ENCODE measurements at places on chromosomes 7 and 10.

DNA sequence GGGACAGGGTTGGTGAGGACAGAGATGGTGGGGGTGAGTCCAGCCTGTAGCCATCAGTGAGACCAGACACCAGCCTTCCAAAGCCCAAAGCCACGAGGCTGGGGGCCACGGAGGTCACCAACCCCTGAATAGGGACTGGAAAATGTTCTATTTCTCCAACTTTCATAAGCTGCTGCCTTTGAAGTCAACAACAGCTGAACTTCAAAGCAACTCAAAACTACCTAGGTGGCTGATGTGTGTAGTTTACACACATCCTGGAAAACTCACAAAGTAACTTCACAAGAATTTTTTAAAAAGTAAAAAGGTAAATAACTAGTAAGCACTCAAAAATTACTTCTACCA is 88.8 kb downstream of the CHST15 start:
- no peak for DNase-seq

DNA sequence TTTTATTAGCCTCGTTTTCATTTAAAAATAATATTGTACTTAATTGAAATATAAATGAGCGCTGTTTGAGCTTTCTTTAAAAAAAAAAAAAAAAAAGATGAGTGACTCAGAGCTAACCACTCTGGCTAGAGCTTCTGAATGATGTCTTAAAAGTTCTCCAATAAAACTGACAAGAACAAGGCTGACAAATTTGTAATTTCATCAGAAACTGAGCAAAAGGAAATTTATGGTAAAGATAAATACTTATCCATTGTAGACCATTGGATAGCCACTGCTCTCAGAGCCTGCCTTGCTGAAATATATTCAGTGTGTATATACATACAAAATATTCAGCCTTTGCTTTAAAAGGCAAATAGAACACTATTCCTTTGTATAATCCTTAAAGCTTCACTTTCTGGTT is 91.2 kb upstream of the OIT3 start:
- no peak for DNase-seq

- no peak for DNase-seq
Observed at GRCh38 chr7:55425141-55425752, 60.1 kb downstream of the LANCL2 start.

- no peak for DNase-seq
Observed at GRCh38 chr7:123538189-123538714, 3.9 kb upstream of the IQUB start.

DNA sequence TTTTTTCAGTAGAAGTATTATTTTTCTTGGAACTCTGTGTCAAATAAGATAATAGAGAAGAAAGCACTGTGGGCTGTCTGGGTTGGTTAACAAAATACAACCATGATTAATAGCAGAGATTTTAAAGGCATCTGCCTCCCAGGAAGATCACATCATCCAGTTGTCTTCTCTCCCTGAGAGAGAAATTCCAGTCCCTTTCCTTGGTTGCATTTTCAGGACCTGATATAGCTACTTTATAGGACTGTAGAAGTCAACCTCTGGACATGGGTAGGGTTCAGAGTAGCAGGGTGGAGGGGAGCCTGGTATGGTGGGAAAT is 309.9 kb upstream of the IGFBP3 start:
- DNase-seq: no peak

- no peak for DNase-seq
Observed at GRCh38 chr10:11173042-11173441, 155.4 kb downstream of the CELF2 start.
